ENCODE measurements at places on chromosomes 5 and 9. TPM values are rescaled to one million over a fixed set of nuclear protein-coding genes. Genes with fewer than 3 reads are reported as not detected.

The WDR38 gene
- not detected for polyA plus RNA-seq

The PCDHB4 gene
- 1.6 TPM for polyA plus RNA-seq

DNA sequence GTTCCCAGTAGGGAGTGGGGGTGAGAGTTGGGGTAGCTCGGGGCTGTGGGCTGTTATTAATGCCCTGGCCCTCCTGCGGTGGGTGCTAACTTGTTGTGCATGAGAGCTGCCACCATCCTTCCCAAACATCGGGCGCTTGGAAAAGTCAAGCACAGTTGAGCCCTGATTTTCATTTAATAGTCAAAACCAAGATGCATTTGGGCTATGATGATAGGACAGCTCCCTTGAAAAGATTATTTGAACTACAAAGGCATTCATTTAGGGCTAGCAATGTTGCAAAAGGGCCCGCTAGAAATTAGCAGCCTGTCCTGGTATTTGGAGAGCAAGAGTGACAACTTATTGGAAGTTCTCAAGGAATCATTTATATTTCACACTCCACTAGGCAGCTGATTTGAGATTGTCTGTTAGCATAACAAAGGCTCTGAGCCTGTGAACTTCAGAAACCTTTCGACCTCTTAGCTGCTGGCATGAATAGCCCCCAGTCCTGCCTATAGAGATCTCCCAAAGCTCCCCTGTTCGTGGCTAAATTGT lies 128.2 kb upstream of the TMEM161B start:
- H3K4me1 ChIP-seq, result peaks cover 6% of the 10 kb centered on the region
- DNase-seq, result no peak
- H3K27me3 ChIP-seq, result no peaks in the 10 kb centered on the region

- no peak overlapping the region for H3K27ac ChIP-seq
- H3K4me1 ChIP-seq, result no peaks in the 10 kb centered on the region
- no peaks in the 10 kb centered on the region for H3K27me3 ChIP-seq
- no peaks in the 10 kb centered on the region for H3K36me3 ChIP-seq
These were observed 135.5 kb downstream of the FBN2 start for GRCh38 chr5:128402506-128402905.

GRCh38 chr5:157640406-157641066 lies 11.7 kb downstream of the SOX30 start:
- H3K36me3 ChIP-seq, result no peaks in the 10 kb centered on the region
- no peak for DNase-seq
- no peak overlapping the region for H3K27ac ChIP-seq
- H3K4me1 ChIP-seq, result no peaks in the 10 kb centered on the region

- H3K4me3 ChIP-seq, result no peak overlapping the region
- H3K4me1 ChIP-seq, result no peaks in the 10 kb centered on the region
- no peaks in the 10 kb centered on the region for H3K27me3 ChIP-seq
- no peak for DNase-seq
- H3K27ac ChIP-seq, result no peak overlapping the region
- no peaks in the 10 kb centered on the region for H3K36me3 ChIP-seq
These were observed 225.3 kb downstream of the MCTP1 start for GRCh38 chr5:95059636-95060035.

DNA sequence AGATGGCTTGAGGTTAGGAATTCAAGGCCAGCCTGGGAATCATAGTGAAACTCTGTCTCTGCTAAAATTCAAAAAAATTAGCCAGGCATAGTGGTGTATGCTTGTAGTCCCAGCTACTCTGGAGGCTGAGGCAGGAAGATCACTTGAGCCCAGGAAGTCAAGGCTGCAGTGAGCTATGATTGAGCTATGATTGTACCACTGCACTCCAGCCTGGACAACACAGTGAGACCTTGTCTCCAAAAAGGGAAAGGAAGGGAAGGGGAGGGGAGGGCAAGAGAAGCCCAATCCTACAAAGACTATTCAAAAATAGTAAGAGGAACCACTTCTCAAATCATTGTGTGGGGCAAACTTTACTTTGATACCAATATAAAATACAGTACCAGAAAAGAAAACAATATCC lies 11.2 kb downstream of the SEMA4D start:
- H3K36me3 ChIP-seq, result no peaks in the 10 kb centered on the region
- no peak overlapping the region for H3K27ac ChIP-seq
- no peaks in the 10 kb centered on the region for H3K4me1 ChIP-seq

- no peaks in the 10 kb centered on the region for H3K36me3 ChIP-seq
- H3K27ac ChIP-seq, result peak overlapping the region; percentile 78
- no peak overlapping the region for H3K4me3 ChIP-seq
- H3K27me3 ChIP-seq, result no peaks in the 10 kb centered on the region
These were observed 150.3 kb downstream of the AUH start for GRCh38 chr9:91211414-91211813.

DNA sequence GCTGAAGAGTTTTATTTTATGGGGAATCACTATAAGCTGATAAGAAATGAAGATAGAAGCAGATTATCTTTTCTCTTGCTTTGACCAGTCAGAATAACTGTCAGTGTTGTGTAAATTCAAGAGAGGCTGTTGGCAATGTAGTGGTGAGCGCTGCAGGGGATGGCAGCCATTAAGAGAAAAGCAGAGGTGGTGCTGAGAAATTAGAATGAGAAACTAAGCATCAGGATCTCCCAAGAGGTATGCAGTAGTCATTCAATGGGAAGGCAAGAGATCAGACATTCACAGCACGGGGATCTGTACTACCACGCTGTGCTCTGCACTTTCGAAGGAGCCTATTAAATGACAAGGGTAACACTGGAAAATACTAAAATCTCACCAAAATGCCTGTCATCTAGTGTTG lies 768.5 kb upstream of the ACO1 start:
- H3K36me3 ChIP-seq, result no peaks in the 10 kb centered on the region
- H3K4me3 ChIP-seq, result no peak overlapping the region
- no peaks in the 10 kb centered on the region for H3K4me1 ChIP-seq
- H3K27me3 ChIP-seq, result no peaks in the 10 kb centered on the region

GRCh38 chr5:131634666-131634995 lies 398 bp downstream of the RAPGEF6 start:
- H3K36me3 ChIP-seq, result no peaks in the 10 kb centered on the region
- peak overlapping the region; percentile 84 for H3K4me3 ChIP-seq
- no peak for DNase-seq
- H3K27me3 ChIP-seq, result no peaks in the 10 kb centered on the region
- peak overlapping the region; percentile 98 for H3K27ac ChIP-seq

DNA sequence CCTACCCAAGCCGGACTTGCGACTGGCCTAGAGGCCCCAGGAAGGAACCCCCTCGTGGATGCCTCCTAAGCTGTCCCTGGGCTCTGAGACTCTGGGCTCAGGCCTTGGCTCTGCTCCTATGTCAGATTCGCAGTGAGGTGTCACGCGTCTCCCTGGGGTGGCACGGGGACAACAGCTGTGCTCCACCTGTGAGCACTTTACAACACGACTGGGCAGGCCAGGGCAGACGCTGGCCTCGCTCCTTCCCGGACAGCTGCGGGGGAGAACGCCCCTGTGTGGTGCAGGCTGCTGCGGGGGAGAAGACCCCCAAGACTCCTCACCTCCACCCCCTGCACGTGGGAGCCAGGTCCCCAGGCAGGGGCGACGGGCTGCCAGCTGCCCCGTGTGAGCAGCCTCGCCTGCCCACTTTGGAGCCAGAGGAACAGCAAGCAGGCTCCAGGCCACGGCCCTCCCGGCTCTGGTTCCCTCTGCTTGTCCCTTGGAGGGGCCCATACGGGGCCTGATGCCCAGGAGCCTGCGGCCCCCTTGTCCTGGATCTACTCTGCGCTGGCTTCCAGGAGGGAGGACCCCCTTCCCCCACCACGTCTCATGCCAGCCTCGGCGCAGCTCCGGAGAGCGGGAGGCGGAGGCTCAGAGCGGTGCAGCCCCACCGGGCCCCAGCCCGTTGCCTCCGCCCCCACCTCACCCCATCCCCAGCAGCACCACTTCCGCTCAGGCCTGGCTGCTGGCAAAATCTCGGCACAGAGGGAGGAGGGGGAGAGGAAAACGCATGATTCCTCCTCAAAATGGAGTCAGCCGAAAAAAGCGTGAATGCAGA lies 36.0 kb downstream of the SARDH start:
- peak overlapping the region; percentile 18 for H3K4me3 ChIP-seq
- DNase-seq, result peak; percentile 34

DNA sequence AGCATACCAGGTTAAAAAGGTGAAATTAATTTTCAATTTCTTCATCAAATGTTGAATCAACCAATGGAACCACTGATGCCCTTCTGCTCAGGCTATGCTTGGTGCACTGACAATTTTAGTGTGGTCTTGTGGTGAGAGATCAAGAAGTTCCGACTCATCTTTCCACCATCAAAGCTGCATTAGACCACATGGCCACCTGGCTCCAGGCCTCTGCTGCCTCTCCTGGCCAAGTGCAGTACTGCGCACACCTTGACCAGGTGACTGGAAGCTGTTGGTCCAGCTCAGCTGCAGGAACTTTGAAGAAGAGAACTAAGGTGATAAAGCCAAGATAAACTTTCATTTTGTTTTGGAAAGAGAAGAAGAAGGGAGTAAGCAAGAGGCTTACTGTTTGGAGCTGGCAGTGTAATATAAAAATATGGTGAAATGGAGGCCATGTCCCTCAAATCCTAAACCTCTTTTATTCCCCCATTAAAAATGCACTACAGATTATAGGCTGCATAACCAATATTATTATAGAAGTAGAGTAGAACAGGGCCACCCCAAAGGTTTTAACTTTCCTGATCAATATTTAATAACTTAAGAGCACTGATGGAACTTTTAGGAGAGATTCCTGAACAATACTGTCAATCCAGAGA lies 315.5 kb upstream of the C9orf72 start:
- no peak overlapping the region for H3K4me3 ChIP-seq
- H3K27me3 ChIP-seq, result no peaks in the 10 kb centered on the region
- H3K27ac ChIP-seq, result no peak overlapping the region
- no peaks in the 10 kb centered on the region for H3K36me3 ChIP-seq

DNA sequence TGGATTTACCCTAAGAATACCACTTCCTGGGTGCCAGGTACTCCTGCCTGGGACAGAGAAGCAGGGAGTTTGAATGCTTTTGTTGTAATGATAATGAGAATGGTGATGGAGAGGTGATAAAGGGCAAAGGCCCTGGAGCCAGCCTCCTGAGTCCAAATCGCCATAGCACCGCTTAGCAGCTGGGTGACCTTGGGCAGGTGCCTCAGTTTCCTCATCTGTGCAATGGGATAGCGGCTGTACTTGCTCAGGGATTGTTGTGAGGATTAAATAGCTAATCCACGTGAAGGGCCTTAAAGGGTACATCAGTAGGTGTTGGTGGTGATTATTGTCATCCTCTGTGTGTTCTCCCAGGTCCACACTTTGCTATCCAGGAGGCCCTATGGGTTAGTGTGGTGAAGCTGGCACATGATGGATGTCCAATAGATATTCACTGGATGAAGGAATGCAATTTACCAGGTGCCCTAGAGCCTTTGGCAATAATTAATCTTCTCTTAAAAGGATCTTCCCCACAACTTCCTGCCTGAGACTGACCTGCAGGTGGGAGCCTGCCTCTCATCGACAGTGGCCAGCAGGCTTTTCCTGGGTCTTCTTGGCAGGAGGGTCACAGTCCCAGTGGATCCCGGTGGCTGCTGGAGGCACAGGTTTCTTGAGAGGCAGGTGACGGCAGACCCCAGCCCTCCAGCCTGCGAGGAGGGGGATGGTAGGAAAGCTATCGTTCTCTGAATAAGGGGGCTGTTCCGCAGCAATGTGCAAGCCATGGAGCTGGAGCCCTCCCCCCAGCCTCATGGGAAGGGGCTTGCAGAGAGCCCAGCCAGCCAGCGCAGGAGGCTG lies 160.2 kb downstream of the MACROH2A1 start:
- H3K27me3 ChIP-seq, result no peaks in the 10 kb centered on the region
- no peaks in the 10 kb centered on the region for H3K36me3 ChIP-seq
- H3K27ac ChIP-seq, result no peak overlapping the region

- H3K27me3 ChIP-seq, result no peaks in the 10 kb centered on the region
- peaks cover 32% of the 10 kb centered on the region for H3K4me1 ChIP-seq
- H3K4me3 ChIP-seq, result no peak overlapping the region
- DNase-seq, result no peak
These were observed 21.5 kb downstream of the SARDH start for GRCh38 chr9:133716564-133717112.

GRCh38 chr9:134412298-134412711 lies 86.0 kb downstream of the RXRA start:
- H3K4me1 ChIP-seq, result peaks cover 10% of the 10 kb centered on the region
- H3K27ac ChIP-seq, result no peak overlapping the region
- no peak overlapping the region for H3K4me3 ChIP-seq

DNA sequence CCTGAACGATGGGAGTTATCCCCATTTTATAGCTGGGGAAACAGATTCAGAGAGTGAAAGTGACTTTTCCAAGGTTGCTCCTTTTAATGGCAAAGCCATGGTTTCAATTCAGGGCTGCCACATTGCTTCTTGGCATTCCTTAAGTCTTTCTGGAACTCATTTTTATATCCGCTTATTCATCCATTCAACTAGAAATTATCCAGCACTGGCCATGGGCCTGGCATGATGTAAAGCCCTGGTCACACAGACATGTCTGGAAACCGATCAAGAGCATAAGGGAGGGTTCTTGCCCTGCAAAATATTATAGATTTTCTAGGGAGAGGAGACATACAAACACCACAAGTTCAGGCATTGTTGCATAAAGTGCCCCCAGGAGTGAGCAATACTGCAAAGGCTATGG lies 43.0 kb upstream of the COL15A1 start:
- H3K36me3 ChIP-seq, result no peaks in the 10 kb centered on the region
- peaks cover 6% of the 10 kb centered on the region for H3K4me1 ChIP-seq

GRCh38 chr5:5141625-5142525 lies 1.7 kb downstream of the ADAMTS16 start:
- peaks cover 24% of the 10 kb centered on the region for H3K27me3 ChIP-seq
- peak; percentile 32 for DNase-seq
- no peak overlapping the region for H3K4me3 ChIP-seq

DNA sequence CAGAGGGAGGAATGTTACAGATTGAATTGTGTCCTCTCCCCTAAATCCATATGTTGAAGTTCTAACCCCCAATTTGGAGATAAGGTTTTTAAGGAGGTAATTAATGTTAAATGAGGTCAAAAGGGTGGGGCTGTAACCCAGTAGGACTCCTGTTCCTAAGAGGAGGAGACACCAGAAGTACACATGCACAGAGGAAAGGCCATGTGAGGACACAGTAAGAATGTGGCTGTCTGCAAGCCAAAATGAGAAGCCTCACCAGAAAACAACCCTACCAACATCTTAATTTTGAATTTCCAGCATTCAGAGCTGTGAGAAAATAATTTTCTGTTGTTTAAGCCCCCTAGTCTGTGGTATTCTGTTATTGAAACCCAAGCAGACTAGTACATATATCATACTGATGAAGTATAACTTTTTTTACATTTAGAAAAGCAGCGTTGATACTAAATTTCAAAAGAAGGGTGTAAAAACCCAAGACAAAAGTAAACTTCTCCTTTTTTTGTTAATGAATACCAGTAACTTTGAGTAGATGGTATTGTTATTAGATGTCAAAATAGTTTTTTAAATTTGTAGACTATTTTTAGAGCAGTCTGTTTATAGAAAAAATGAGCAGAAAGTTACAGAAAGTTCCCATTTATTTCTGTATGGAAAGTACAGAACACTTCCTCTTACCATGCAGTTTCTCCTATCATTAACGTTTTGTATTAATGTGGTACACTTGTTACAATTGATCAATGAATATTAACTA lies 25.1 kb downstream of the RNF180 start:
- H3K4me1 ChIP-seq, result no peaks in the 10 kb centered on the region
- no peak overlapping the region for H3K4me3 ChIP-seq
- no peak overlapping the region for H3K27ac ChIP-seq
- no peak for DNase-seq

GRCh38 chr9:131641618-131642495 lies 96.5 kb downstream of the PRRT1B start:
- H3K4me1 ChIP-seq, result peaks cover 34% of the 10 kb centered on the region
- H3K27ac ChIP-seq, result peak overlapping the region; percentile 91
- DNase-seq, result peak; percentile 64
- H3K4me3 ChIP-seq, result peak overlapping the region; percentile 7

GRCh38 chr5:81601919-81602318 lies 149.0 kb downstream of the SSBP2 start:
- peaks cover 5% of the 10 kb centered on the region for H3K36me3 ChIP-seq
- H3K4me3 ChIP-seq, result no peak overlapping the region
- DNase-seq, result no peak
- H3K27me3 ChIP-seq, result no peaks in the 10 kb centered on the region
- H3K4me1 ChIP-seq, result no peaks in the 10 kb centered on the region
- H3K27ac ChIP-seq, result no peak overlapping the region

Measured in large intestine (tissue), 12 donors.